Right renal cortex interstitium (tissue), 3 donors: ENCODE measurements at places on chromosomes 5 and 9.

GRCh38 chr5:26813235-26813634, 225.2 kb downstream of the CDH9 start:
- no peak for DNase-seq

- no peak for DNase-seq
Measured at GRCh38 chr5:32443541-32444430, 754 bp downstream of the ZFR start.

DNA sequence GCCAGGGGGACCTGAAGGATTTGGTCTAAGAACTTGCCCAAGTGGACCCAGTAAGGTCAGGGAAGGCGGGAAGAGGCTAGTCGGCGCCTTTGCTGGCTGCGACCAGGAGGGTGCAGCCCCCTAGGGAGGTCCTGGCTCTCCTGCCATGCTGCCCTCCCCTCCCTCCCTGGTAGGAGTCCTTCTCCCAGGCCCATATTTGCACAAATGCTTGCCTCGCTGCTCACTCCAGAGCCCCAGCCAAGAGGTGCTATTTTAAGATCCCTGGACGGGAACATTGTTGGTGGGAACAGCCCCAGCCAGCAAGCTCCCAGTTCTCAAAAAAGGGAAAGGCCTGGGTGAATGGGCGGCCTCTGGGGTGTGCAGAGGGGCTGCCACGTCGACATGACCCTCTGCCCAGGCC, 4.3 kb upstream of the IL17B start:
- DNase-seq, result no peak

GRCh38 chr5:127612441-127613141, 36.3 kb upstream of the CTXN3 start:
- no peak for DNase-seq

DNA sequence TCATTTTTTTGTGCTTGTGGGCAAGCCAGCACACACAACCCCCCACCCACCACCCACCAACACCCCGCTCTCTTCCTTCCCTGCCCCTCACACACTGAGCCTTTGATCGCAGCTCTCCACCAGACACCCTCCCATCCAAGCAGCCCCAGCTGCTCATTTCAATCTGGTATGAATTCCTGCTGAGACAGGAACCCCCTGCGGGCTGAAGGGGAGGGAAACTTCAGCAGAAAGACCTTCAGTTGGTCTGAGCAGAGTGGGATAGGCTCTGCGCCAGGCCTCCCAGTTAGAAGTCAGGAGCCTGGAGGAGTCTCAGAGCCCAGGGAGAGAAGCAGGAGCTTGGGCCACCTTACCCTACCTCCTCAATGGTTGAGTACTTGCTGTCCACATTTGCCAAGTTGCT, 7.2 kb downstream of the PCDHGC5 start:
- DNase-seq, result no peak

DNA sequence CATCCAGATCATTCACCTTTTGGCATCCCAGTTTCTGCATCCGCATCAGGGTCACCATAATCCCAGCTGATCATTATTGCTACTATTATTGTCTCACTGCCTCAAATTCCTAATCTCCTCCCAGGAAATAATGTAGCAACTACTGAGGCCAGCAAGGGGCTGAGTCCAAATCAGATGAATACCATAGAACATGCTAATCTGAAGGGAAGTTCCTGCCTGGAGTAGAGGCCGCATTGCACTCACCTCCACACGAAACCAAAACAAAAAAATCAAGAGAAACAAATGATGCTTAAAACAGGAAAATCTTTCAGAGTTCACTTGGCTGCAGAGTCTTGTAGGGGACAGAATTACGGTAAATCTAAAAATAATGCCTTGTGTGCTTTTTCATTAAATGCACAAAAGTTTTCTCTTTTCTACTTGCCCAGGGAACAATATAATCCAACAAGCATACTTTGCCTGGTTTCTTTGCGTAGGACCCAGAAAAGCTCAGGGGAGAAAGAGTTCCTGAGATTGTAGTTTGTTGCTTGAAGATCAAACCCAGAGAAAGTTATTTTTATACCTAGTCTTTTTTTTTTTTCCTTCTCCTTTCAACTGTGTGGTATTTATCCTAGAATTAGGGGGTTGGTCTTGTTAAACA, 87.7 kb upstream of the KLF4 start:
- no peak for DNase-seq

- no peak for DNase-seq
Measured at GRCh38 chr5:65151614-65152013, 330.1 kb downstream of the ADAMTS6 start.

DNA sequence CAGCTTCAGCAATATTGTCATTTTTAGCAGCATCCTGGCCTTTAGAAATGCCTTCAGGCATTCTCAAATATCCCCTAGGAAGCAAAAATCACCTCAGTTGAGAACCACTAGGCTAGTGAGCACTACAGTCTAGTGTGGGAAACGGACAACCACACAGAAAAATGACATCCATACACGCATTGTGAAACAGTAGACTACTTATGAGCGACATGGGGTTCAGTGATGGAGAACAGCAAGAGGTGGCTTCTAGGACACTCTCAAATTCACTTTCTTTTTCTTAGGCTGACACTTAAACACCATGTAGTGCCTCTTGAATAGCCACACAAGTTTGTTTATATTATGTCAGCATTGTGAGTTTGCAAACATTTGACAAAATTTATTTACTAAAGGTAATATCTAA, 203.0 kb downstream of the KDM4C start:
- DNase-seq, result no peak
